ENCODE measurements at places on chromosomes 5 and 9. TPM values are rescaled to one million over a fixed set of nuclear protein-coding genes. Genes with fewer than 3 reads are reported as not detected.
A peak's percentile ranks its signal among the peaks of the same experiment; 100 is the strongest.

DNA sequence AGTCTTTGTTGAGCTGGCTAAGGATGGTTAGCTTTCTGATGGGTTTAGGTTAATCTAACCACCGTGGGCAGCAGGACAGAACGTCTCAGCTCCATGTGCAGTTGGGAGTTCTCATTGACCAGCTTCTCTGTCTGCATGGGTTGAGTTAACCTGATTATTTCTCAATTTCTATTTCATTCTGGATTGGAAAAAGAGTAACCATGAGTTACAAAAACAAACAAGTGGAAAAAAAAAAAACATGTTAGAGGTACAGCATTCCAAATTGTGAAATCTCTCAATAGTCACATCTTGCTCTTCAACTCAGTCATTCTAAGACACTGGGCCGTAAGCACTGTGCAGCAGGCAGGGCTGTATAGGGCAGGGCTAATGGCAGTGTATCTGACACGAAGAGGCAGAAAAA lies 343.7 kb upstream of the KLF4 start:
- no peak overlapping the region for H3K27ac ChIP-seq
- H3K4me3 ChIP-seq, result no peak overlapping the region
- no peaks in the 10 kb centered on the region for H3K36me3 ChIP-seq
- DNase-seq, result no peak
- no peaks in the 10 kb centered on the region for H3K4me1 ChIP-seq

DNA sequence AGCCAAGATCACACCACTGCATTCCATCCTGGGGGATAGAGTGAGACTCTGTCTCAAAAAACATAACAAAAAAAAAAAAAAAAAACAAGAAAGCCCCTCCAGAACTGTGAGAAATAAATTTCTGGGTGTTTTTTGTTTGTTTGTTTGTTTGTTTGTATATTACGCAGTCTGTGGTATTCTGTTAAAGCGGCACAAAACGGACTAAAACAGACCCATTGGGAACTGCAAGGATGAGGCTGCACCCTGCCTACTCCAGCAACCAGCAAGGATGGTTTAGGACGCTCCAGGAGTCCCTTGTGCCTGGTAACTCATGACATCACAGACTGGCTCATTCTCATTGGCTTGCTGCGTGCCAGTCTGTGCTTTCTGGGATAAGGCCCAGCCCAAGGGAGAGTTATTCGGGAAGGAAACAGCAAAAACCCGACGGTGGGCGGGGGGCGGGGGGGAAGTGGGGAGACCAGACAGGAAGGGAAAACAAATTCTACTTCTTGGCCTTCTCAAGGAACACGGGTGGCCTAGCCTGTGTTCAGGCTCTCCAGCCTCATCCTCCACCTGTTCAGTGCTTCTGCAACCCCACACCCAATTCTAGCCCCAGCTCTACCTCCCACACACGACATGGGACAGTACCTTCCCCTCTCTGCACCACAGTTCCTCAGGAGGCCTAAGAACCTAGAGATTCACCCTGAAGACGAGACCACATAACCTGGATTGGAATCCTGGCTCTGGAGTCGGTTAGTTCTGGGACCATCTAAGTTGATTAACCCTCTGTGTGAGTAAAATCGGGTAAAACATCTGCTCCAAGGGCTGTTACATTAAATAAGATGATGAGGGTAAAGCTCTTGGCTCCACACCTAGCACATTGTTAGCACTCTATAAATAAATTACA lies 2.8 kb downstream of the CD74 start:
- DNase-seq, result peak; percentile 34
- H3K4me3 ChIP-seq, result peak overlapping the region; percentile 78
- H3K27me3 ChIP-seq, result no peaks in the 10 kb centered on the region
- H3K36me3 ChIP-seq, result peaks cover 26% of the 10 kb centered on the region
- peak overlapping the region; percentile 98 for H3K27ac ChIP-seq

DNA sequence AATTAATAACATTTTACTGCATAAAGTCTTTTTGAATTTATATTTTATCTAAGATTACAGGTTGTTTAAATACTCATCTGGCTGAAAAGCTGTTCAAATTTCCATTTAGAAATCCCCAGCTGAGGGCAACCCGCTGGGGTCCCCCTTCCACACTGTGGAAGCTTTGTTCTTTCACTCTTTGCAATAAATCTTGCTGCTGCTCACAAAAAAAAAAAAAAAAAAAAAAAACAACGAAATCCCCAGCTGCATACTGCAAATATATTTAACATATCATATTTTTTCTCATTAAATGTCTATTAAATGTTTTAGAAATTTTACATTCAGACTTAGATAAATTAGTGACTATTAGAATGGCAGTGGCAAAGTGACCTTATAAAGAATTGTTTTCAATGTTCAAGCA lies 172.2 kb downstream of the NFIB start:
- no peaks in the 10 kb centered on the region for H3K36me3 ChIP-seq
- no peak overlapping the region for H3K4me3 ChIP-seq
- no peaks in the 10 kb centered on the region for H3K27me3 ChIP-seq
- H3K27ac ChIP-seq, result no peak overlapping the region

DNA sequence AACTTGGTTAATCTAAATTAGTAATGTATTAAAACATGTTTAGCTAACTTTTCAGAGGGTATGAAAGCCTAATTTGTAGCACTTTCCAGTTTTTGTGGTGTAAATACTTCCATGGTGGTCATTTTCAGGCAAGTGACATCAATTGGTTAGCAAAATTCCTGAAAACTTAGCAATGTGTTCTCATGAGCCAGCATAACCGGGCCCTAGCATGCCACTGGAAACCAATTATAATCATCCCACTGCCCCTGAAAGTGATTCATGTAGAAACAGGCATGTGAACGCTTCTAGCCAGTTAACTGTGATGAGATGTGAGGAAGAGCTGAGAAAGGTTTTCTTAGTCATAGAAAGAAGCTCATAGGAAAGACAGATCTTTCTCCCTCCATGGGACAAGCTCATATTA lies 417.2 kb downstream of the TLR4 start:
- no peak overlapping the region for H3K4me3 ChIP-seq
- H3K4me1 ChIP-seq, result no peaks in the 10 kb centered on the region
- no peak for DNase-seq
- no peak overlapping the region for H3K27ac ChIP-seq

- H3K4me3 ChIP-seq, result no peak overlapping the region
- H3K27me3 ChIP-seq, result no peaks in the 10 kb centered on the region
- peaks cover 3% of the 10 kb centered on the region for H3K4me1 ChIP-seq
- no peak for DNase-seq
Measured at GRCh38 chr5:110638970-110639902, 87.2 kb downstream of the TMEM232 start.

DNA sequence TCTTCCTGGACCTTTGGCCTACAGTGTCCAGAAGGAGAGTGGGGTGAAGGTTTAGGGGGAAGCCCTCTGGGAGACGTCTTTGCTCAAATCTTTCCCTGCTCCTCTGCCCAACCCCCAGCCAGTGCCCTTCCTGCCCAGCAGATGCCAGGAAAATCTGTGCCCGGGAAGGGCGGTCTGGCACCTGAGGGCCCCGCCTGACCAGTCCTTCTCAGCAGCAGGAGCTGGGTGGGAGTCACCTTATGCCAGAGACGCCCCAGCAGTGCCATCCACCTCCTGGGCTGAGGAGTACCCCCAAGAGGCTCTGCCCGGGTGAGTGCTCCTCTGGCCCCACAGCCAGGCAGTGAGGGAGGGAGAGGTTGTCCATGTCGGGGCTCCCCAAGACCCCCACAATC lies 14.9 kb upstream of the CERCAM start:
- H3K27me3 ChIP-seq, result no peaks in the 10 kb centered on the region
- no peak overlapping the region for H3K4me3 ChIP-seq
- DNase-seq, result no peak

GRCh38 chr5:187617-188451 lies 3.5 kb upstream of the LRRC14B start:
- H3K36me3 ChIP-seq, result no peaks in the 10 kb centered on the region
- DNase-seq, result no peak
- peaks cover 10% of the 10 kb centered on the region for H3K4me1 ChIP-seq
- no peak overlapping the region for H3K27ac ChIP-seq
- H3K4me3 ChIP-seq, result no peak overlapping the region
- H3K27me3 ChIP-seq, result peaks cover 6% of the 10 kb centered on the region

GRCh38 chr5:117337064-117337749 lies 762.6 kb upstream of the SEMA6A start:
- H3K36me3 ChIP-seq, result no peaks in the 10 kb centered on the region
- no peak overlapping the region for H3K27ac ChIP-seq
- DNase-seq, result no peak
- no peak overlapping the region for H3K4me3 ChIP-seq
- H3K27me3 ChIP-seq, result no peaks in the 10 kb centered on the region
- no peaks in the 10 kb centered on the region for H3K4me1 ChIP-seq

GRCh38 chr9:102049586-102050246 lies 311.3 kb upstream of the GRIN3A start:
- H3K27me3 ChIP-seq, result no peaks in the 10 kb centered on the region
- H3K27ac ChIP-seq, result no peak overlapping the region
- no peak overlapping the region for H3K4me3 ChIP-seq
- DNase-seq, result no peak

- H3K27me3 ChIP-seq, result no peaks in the 10 kb centered on the region
- H3K36me3 ChIP-seq, result no peaks in the 10 kb centered on the region
- H3K27ac ChIP-seq, result no peak overlapping the region
- DNase-seq, result no peak
Measured at GRCh38 chr5:103109277-103109676, 10.7 kb downstream of the GIN1 start.

- H3K4me1 ChIP-seq, result peaks cover 30% of the 10 kb centered on the region
- peaks cover 32% of the 10 kb centered on the region for H3K36me3 ChIP-seq
- no peaks in the 10 kb centered on the region for H3K27me3 ChIP-seq
- peak overlapping the region; percentile 72 for H3K27ac ChIP-seq
Measured at GRCh38 chr9:136728080-136728547, 14.6 kb downstream of the LCN10 start.

- H3K4me3 ChIP-seq, result no peak overlapping the region
- H3K4me1 ChIP-seq, result no peaks in the 10 kb centered on the region
- H3K36me3 ChIP-seq, result no peaks in the 10 kb centered on the region
- no peak for DNase-seq
- H3K27me3 ChIP-seq, result no peaks in the 10 kb centered on the region
Measured at GRCh38 chr5:127930311-127930710, 153.3 kb upstream of the SLC12A2 start.

GRCh38 chr5:128633901-128634300 lies 95.9 kb upstream of the FBN2 start:
- DNase-seq, result no peak
- H3K36me3 ChIP-seq, result no peaks in the 10 kb centered on the region
- no peak overlapping the region for H3K27ac ChIP-seq

GRCh38 chr5:167658889-167659288 lies 632.6 kb upstream of the WWC1 start:
- H3K27me3 ChIP-seq, result no peaks in the 10 kb centered on the region
- no peak overlapping the region for H3K4me3 ChIP-seq
- no peaks in the 10 kb centered on the region for H3K4me1 ChIP-seq
- H3K27ac ChIP-seq, result no peak overlapping the region

- no peaks in the 10 kb centered on the region for H3K36me3 ChIP-seq
- peaks cover 3% of the 10 kb centered on the region for H3K27me3 ChIP-seq
- H3K27ac ChIP-seq, result no peak within 1 kb of the TSS
- H3K4me1 ChIP-seq, result peaks cover 5% of the 10 kb centered on the region
Measured at GRCh38 chr9:38423973-38424843, at the start of gene IGFBPL1. TSS of gene IGFBPL1 (minus strand) at chr9:38424454. CDS start at chr9:38424424, 30 bp downstream.

DNA sequence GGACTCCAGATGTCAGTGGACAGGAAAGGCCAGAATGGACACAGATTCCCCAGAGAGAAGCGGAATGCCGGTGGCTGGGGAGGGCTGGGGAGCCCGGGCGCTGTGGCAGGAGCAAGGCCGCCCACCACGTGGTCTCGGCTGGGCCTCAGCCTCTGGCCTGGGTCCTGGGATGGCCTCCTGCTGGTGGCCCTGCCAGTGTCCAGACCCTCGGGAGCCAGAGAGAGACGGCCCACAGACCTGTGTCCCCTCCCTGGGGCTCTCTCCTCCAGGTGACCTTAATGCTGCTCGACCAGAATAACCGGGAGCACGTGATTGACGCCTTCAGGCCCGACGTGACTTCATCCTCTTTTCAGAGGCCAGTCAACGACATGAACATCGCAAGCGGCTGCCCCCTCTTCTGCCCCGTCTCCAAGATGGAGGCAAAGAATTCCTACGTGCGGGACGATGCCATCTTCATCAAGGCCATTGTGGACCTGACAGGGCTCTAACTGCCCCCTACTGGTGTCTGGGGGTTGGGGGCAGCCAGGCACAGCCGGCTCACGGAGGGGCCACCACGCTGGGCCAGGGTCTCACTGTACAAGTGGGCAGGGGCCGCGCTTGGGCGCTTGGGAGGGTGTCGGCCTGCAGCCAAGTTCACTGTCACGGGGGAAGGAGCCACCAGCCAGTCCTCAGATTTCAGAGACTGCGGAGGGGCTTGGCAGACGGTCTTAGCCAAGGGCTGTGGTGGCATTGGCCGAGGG lies 19.0 kb downstream of the FBXW5 start:
- no peaks in the 10 kb centered on the region for H3K27me3 ChIP-seq
- no peak overlapping the region for H3K27ac ChIP-seq
- peaks cover 39% of the 10 kb centered on the region for H3K36me3 ChIP-seq
- no peaks in the 10 kb centered on the region for H3K4me1 ChIP-seq
- H3K4me3 ChIP-seq, result no peak overlapping the region

DNA sequence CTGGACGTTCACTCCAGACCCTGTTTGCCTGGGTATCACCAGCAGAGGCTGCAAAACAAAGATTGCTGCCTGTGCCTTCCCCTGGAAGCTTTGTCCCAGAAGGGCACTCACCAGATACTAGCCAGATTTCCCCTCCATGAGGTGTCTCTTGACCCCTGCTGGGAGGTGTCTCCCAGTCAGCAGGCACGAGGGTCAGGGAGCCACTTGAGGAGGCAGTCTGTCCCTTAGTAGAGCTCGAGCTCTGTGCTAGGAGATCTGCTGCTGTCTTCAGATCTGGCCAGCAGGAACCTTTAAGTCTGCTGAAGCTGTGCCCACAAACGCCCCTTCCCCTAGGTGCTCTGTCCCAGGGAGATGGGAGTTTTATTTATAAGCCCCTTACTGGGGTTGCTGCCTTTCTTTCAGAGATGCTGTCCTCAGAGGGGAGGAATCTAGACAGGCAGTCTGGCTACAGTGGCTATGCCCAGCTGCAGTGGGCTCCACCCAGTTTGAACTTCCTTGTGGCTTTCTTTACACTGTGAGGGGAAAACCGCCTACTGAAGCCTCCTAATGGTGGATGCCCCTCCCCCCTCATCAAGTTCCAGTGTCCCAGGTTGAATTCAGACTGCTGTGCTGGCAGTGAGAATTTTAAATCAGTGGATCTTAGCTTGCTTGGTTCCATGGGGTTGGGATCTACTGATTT lies 253.9 kb downstream of the SPATA31D1 start:
- H3K36me3 ChIP-seq, result no peaks in the 10 kb centered on the region
- H3K27me3 ChIP-seq, result no peaks in the 10 kb centered on the region
- H3K4me1 ChIP-seq, result no peaks in the 10 kb centered on the region
- DNase-seq, result no peak
- H3K27ac ChIP-seq, result no peak overlapping the region
- no peak overlapping the region for H3K4me3 ChIP-seq

Gene TMEM252
- not detected for total RNA-seq

Gene ZBTB5
- 16.2 TPM for total RNA-seq

Gene CCL27
- total RNA-seq, result not detected

Gene ZBED3
- total RNA-seq, result 1.4 TPM

Gene BSPRY
- total RNA-seq, result not detected

Gene PLAA
- total RNA-seq, result 28.3 TPM

Gene LRRTM2
- not detected for total RNA-seq
